Fibroblast of skin of back (primary cell): ENCODE measurements at places on chromosomes 2 and 18.

DNA sequence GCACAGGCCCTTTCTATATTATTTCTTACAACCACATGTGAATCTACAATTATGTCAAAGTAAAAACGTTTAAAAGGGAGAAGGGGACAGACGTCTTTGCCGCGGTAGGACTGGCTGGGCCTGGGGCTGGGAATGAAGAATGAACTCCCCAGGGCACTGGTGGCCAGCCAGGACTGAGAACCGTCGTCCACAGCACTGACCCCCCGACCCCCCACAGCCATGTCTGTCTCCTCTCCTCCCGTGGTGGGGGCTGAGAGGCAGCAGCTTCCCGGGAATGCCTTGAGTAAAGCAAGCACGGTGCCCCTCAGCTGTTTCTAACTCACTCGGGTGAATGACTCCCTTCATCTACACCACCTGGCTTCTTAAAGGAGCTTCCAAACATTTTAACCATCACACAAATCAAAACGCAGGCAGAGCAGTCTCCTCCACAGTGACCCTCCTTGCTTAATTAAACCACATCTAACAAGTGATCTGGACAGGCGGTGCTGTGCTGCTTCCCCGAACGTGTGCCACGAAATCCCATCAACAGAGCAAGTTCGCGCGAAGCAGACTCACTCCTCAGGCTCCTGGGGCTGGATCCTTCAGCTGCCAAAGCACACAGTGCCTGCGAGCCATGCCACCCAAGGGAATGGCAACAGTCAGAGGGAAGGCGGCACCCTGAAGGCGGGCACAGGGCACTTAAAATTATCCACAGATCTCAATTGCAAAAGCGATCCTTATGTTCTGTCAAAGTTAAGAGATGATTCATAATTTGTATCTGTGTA, 217.7 kb downstream of the EIPR1 start:
- no peak for DNase-seq

GRCh38 chr18:79857082-79857671, 59.4 kb downstream of the KCNG2 start:
- peak; percentile 19 for DNase-seq

- DNase-seq, result peak; percentile 70
Observed at GRCh38 chr18:9951022-9951859, 37.4 kb downstream of the VAPA start.

DNA sequence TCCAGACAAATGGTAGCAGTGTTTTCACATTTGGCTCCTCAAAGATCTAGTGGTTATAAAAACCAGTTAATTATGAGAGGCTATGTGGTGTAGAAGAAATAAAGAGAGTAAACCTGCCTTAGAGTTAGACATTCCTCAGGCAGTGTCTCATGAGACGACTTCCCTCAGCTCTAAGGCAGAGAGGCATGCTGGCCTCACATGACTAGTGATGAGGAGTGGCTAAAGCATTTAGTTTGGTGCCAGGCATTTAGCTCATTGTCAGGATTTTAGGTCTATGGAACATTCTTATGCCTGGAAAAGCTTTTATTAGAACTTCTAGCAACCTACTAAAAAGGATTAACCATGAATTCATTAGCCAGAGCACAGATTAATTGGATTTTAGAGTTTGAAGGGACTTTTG, 90.3 kb downstream of the RPRM start:
- peak; percentile 6 for DNase-seq

DNA sequence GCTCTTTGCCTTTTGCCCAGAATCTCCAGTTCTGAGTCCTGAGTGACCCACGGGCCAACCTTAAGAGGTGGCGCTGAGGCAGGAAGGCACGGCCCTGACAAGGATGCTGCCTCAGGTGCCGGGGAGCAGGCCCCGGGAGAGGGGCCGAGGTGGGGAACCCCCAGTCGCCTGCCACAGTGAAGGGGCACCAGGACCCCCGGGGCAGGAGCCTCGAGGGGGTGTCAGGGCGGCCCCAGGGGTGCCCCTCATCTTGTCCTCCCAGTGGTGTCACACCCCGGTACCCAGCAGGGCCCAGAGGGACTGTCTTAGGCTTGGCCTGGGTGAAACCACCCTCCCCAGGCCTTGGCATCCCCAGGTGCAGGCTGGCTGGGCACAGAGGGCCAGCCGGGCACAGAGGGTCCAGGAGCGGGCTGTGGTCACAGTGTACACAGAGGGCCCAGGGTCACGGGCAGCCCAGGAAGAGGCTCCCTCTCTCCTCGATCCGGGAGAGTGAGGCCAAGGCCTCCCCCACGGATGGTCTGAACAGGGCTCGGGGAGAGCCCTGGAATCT, 1.0 kb downstream of the PDCD1 start:
- DNase-seq, result no peak

DNA sequence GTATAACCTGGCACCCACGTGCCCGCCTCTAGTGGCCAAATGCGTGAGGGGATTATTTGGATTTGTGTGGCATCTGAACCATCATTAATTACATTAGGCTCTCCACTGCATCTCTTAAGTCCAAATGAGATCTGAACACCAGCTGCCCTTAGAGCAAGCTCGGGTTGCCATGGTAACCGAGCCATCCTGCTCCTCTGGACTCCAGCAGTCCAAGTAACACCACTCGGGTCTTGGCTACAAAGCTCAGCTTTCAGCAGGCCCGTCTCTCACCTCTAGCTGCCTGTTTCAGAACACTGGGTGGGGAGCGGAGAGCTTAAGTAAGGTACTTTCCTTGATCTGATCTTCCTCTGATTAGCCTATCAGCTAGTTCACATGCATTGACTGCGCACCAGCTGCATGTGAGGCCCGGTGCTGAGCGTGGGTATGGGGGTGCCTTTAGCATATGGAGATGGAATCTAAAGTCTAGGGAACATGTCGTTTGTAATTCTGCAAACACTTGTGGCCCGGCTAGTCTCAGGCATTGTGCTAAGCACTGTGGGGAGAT, 14.1 kb upstream of the CYS1 start:
- DNase-seq, result no peak
